Hindlimb muscle (tissue), 1 donor: ENCODE measurements at places on chromosomes 2 and 18.

- DNase-seq = no peak
These were observed 784.7 kb upstream of the PIK3C3 start for GRCh38 chr18:41170346-41170745.

DNA sequence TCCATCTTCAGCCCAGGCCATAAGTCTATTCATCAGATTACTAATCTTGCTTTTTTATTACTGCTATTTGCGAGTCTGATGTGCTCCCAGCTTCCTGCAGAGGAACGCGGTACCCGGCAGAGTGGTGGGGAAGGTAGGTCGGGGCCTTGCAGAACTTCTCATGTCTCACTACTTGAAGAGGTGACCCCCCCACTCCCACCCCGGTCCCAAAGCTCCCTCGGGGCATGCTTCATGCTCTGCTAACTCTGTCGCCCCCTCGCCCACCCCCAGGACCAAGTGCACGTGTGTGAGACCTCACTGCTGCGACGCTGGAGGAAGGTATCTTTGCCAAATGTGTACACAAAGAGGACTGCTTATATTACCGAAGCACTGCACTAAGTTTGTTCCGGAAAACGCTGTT is 129.4 kb upstream of the RAB12 start:
- DNase-seq = no peak

DNA sequence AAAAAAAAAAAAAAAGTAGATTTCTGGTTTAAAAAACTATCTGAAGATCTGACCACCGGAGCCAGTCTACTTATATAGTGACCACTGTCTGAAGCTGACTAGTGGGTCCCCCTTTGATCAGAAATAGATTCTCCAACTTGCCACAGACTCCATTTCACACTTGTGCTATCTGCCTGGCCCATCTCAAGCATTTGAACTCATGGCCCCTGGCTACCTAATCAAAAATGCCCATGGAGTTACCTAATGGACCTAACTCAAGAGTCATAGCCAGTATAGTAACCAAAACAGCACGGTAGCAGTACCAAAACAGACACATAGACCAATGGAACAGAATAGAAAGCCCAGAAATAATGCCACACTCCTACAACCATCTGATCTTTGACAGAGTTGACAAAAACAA is 17.0 kb upstream of the ATL2 start:
- DNase-seq = no peak

DNA sequence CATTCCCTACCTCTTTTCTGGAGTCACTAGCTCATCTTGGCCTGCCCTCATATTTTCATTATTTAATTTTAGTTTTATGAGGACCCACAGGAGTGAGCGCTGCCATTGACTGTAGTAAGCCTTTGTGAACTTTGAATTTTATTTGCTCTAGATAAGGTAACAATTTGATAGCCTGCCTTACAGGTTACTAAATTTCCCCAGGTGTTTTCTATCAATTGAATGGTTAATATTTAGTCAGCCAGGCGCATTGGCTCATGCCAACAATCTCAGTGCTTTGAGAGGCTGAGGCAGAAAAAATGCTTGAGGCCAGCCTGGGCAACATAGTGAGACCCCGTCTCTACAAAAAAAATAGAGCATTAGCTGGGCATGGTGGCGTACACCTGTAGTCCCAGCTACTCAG is 50.2 kb downstream of the DAW1 start:
- no peak for DNase-seq
